Fibroblast of skin of scalp (primary cell): ENCODE measurements at places on chromosomes 3 and 15.

DNA sequence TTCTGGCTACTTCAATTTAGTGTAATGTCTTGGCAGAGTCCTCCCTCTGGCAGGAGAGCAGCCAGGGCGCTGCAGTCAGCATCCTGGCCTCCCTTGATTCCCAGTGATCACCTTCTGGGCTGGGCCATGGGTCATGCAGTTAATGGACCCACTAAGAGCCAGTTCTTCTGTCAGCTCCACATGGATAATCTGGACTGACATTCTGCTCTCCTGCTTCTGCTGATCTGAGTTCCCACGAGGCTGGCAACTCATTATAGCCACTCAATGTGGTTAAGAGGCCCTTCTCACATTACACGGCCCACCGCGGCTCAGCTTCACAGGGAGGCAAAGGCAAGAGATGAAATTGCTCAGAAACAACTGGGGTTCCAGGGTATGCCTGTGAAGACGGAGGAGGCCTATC, 94.0 kb downstream of the WDR76 start:
- peak; percentile 68 for DNase-seq

- DNase-seq, result no peak
Observed at GRCh38 chr3:126291537-126291936, 65.7 kb downstream of the KLF15 start.

DNA sequence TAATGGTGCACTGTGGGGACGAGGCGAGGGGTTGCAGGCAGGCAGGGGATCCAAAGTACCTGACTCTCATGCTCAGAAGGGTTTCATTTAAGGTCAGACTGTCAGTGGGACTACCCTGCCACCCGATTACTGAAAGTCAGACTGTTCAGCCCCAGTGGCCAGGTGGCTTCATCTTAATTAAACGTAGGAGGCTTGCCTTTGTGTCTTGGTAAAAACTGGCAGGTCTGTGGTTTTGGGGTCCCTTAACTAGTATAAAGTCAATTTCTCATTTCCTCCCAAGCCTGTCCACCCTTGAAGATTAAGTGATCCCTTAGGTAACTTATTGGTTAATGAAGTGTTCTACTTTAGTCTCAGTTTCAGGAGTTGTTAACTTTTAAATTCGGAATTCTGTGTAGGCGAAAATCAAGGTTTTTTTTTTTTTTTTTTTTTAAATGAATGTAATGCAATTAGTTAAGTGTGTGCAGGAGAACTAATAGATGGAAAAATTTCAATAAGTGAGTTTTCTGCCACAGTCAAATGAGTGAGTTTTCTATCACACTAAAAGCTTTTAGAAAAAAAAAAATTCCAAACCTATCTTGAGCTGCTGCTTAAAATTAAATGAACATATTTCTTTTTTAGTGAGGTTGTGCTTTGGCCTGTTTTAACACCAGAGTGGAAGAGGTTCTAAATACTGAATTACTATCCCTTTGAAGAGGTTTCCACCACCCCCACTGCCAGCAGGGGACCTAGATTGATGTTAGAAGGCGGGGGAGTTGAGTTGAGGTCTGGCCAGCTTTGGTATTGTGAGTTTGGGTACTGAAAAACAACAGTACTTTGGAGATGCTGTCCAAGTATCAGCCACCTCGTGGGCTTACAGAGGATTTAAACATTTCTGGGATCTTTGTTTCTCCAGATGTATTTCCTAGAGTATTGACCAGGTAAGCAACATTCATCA, 15.2 kb downstream of the ITPR1 start:
- DNase-seq, result no peak

- peak; percentile 52 for DNase-seq
Observed at GRCh38 chr3:100802126-100802525, 92.8 kb downstream of the TFG start.

- DNase-seq, result peak; percentile 58
Observed at GRCh38 chr15:75921732-75922703, 18.3 kb downstream of the FBXO22 start.

GRCh38 chr15:37142371-37142770, 42.0 kb upstream of the MEIS2 start:
- DNase-seq, result no peak

GRCh38 chr3:85081191-85081906, 122.6 kb downstream of the CADM2 start:
- peak; percentile 3 for DNase-seq

DNA sequence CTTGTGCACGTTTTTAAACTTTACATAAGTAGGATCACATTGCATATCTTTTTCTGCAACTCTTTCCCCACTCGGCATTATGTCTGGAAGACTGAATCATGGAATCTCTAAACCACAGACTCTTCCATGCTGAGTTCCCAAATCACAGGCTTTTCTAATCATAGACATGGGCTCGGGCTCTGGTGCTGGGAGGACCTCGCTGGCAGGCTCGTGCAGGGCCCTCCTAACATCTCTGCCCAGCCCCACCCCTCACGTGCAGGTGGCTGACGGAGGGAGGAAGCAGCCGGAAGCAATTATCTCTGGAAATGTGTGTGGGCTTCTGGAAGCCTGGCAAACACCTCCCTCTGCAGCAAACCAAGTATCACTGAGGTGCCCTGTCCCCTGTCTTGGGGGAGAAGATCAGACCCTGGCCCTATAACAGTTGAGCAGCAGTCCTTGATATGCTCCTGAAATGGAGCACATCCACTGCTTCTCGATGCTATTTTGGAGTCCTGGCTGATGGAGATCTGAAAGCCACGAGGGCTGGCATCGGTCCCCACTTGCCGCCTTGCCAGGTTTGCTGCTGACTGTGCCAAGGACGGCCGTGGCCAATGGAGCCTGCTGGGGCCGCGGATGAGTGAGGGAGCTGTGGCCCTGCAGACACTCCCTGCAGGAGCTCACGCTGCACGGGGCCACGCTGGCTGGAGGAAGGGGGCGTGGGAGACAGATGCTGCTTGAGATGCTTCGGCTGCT, 4.4 kb upstream of the IQSEC1 start:
- DNase-seq, result peak; percentile 65

- DNase-seq, result no peak
Observed at GRCh38 chr3:79765911-79766310, 1.9 kb downstream of the ROBO1 start.

GRCh38 chr3:69330891-69331400, 54.9 kb downstream of the FRMD4B start:
- DNase-seq, result no peak

- DNase-seq, result no peak
Observed at GRCh38 chr3:107347751-107348150, 29.5 kb upstream of the CCDC54 start.
